ENCODE measurements at places on chromosomes 11 and 22. TPM values are rescaled to one million over a fixed set of nuclear protein-coding genes. Genes with fewer than 3 reads are reported as not detected.

The CHRNA10 gene
- total RNA-seq = 1.1 TPM

The TTC36 gene
- not detected for total RNA-seq

The MOB2 gene
- total RNA-seq = 22.3 TPM

The CADM1 gene
- 15.1 TPM for total RNA-seq

The PRCP gene
- 57.0 TPM for total RNA-seq

The ANO5 gene
- 0.04 TPM for total RNA-seq

The NRGN gene
- total RNA-seq = 1.1 TPM

The CCDC188 gene
- not detected for total RNA-seq

The NAALADL1 gene
- total RNA-seq = 1.1 TPM

The OR5D18 gene
- not detected for total RNA-seq

The OR10A2 gene
- total RNA-seq = not detected

The CD3G gene
- total RNA-seq = 1.4 TPM

The PRR33 gene
- not detected for total RNA-seq

The BBOX1 gene
- 13.0 TPM for total RNA-seq

The TTC17 gene
- total RNA-seq = 57.0 TPM

The RASL10A gene
- 0.75 TPM for total RNA-seq

The C1QTNF4 gene
- total RNA-seq = 0.57 TPM

The OR4D5 gene
- total RNA-seq = not detected

The SLC7A4 gene
- 3.1 TPM for total RNA-seq

The OR5M10 gene
- total RNA-seq = not detected

The GRAP2 gene
- total RNA-seq = 0.76 TPM

The DEUP1 gene
- total RNA-seq = not detected

The GGTLC3 gene
- total RNA-seq = not detected

The ZNF280B gene
- total RNA-seq = 0.19 TPM

The RTN4R gene
- total RNA-seq = 0.97 TPM

The UPK3A gene
- total RNA-seq = not detected

The MTNR1B gene
- not detected for total RNA-seq

The OR4C3 gene
- not detected for total RNA-seq

The NELL1 gene
- not detected for total RNA-seq

The GAL3ST1 gene
- not detected for total RNA-seq
